Uterus (tissue), 4 donors: ENCODE measurements at places on chromosomes 1 and 21.

DNA sequence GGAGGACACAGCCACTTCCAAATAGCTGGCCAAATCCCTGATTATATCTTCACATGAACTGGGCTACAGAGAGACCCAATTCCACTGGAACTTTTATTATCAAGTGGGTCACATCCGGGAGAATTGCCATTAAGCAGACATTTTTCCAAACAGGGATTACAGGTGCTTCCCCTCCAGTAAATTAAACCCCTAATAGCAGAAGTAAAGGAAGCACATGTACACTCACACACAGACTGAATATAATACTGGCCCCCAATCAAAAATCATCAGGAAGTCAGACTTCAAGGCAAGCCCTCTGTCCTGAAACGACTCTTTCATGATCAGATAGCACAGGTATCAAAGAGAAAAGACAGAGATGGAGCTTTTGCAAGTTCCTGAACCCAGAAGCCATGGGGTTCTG, 118.6 kb upstream of the PPP2R5A start:
- DNase-seq: no peak

DNA sequence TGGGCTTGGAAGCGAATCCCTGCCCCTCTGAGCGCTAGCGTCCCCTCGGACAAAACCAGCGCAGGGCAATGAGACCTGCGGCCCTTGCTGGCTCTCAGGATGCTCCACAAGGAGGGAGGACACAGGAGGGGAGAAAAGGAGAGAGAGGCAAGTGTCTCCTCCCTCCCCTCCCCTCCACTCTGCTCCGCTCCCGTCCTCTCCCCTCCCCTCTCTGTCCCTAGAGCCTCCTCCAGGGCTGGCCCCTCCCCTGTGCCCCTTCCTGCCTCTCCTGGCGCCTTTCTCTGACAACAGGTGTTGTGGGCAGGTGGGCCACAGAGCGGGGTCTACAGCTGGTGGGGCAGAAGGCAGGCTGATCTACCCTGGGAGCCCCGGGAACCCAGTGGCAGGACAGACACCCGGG, 35.2 kb downstream of the TP73 start:
- no peak for DNase-seq

DNA sequence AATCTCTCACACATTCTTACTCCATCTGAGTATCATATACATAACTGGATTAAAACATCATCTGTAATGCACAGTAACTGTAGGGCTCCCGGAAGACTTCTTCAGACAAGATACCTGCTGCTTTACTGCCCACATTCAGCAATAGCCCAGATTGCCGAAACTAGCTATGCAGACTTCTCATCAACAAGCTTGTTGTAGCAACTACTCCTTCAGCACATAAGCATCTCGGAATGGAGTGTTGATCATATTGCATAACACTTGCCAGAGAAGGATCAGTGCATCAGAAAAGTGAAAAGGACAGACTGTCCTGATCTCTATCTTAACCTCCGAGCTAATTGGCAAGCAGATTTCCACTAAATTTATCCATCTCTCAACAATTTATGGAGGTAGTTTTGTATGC, 354.6 kb upstream of the C1orf87 start:
- DNase-seq: no peak

- DNase-seq: no peak
Measured at GRCh38 chr21:15947677-15948076, 217.9 kb downstream of the USP25 start.

DNA sequence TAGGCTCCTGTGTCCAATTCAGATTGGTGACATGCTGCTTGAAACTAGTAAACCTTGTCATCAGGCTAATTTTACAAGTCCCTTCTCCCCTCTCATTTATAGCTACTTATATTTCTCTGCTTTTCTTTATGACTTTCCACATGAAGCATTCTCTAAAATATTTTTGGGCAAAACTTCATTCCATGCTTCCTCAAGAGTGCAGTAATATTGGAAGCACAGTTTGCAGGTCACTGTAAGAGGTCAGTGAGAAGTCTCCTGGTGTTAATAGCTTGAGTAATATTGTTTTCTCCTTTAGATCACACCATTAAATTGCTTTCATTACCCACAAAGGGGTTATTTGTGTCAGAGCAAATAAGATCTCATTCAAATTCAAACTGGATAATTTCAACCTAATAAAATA, 46.6 kb downstream of the LPAR3 start:
- no peak for DNase-seq

- no peak for DNase-seq
Measured at GRCh38 chr1:236851871-236852270, 56.8 kb downstream of the MTR start.

- no peak for DNase-seq
Measured at GRCh38 chr1:243270097-243270864, 14.4 kb downstream of the SDCCAG8 start.

- DNase-seq: no peak
Measured at GRCh38 chr1:40183055-40183710, 22.0 kb downstream of the RLF start.

GRCh38 chr1:46013581-46013980, 118.8 kb downstream of the PIK3R3 start:
- no peak for DNase-seq

- no peak for DNase-seq
Measured at GRCh38 chr1:2402420-2402819, 9.9 kb downstream of the PEX10 start.

DNA sequence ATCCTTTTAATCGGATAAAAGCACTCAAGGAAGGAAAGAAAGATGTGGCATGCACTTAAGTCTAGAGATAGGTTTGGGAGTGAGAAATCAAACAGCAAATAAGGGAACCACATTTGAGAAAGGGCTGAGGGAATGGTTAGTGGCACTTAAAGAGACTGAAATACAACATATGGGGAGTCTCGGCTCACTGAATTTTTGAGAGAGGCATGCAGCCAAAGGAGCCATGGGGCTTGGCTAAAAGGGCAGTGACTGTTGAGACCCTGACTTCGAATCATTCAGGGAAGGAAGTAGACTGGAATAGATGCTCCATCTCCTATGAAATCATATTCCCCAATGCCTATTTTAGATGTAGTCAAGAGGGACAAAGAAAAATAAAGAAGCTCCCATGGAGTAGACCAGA, 58.3 kb upstream of the HAO2 start:
- DNase-seq: no peak

GRCh38 chr1:13662493-13662892, 37.5 kb upstream of the PRDM2 start:
- peak; percentile 53 for DNase-seq

DNA sequence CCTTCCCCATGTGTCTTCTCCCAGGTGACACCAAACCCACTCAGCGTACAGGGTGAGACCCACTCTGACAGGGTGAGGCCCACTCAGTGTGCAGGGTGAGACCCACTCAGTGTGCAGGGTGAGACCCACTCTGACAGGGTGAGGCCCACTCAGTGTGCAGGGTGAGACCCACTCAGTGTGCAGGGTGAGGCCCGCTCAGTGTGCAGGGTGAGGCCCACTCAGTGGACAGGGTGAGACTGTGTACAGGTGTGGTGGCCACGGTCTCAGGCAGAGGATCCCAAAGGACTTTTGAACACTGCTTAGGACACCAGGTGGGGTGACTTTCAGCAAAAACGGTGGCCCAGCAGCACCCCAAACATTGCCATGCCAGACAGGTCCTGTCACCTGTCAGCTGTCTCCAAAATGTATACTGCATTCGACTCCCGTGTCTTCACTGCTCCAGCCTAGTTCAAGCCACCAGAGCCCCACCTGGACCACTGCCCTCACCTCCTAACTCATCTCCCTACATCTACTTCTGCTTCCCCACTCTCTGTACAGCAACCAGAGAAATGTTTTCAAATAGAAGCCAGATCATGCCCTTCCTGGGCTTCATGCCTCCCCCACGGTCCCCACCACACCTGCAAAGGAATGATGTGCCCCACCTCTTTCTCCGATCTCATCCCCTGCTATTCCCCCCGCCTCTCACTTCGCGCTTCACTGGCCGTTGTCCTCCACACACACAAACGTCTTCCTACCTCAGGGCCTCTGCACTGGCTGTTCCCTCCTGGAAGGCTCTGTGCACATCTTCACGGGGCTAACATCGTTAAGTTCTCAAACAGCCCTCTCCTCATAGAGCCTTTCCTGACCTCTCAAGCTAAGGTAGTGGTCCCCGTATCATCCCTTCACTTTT, 52.1 kb downstream of the ACBD3 start:
- peak; percentile 13 for DNase-seq

- DNase-seq: no peak
Measured at GRCh38 chr1:111279144-111279543, 11.5 kb upstream of the CHIA start.

DNA sequence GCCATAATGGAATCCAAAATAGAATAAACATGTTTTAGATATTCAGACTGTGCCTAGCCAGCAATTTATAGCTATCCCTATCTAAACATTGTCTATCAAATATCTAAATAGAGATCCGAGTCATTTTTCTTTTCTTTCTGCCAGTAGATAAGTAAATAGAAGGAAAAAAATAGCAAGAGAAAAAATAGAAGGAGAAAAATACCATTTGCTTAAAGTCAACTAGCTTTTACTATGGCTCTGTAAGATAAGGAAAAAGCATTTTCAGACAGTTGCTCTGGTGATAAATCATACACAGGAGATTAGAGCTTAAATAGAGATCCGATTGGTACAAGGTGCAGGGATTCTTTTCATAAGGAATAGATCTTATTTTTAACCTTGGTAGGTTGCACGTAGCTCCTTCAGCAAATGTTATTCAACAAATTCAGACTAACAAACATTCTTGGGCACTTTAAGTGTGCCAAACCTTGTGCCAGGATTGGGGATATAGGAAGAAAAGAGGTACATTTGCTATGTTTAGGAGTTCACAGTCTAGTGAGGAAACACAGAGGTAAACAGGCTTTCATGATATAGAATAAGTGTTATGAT, 70.1 kb upstream of the CCDC190 start:
- DNase-seq: no peak

GRCh38 chr1:21344098-21344749, 54.0 kb upstream of the ECE1 start:
- no peak for DNase-seq

GRCh38 chr1:95384567-95384966, 150.6 kb downstream of the RWDD3 start:
- no peak for DNase-seq

DNA sequence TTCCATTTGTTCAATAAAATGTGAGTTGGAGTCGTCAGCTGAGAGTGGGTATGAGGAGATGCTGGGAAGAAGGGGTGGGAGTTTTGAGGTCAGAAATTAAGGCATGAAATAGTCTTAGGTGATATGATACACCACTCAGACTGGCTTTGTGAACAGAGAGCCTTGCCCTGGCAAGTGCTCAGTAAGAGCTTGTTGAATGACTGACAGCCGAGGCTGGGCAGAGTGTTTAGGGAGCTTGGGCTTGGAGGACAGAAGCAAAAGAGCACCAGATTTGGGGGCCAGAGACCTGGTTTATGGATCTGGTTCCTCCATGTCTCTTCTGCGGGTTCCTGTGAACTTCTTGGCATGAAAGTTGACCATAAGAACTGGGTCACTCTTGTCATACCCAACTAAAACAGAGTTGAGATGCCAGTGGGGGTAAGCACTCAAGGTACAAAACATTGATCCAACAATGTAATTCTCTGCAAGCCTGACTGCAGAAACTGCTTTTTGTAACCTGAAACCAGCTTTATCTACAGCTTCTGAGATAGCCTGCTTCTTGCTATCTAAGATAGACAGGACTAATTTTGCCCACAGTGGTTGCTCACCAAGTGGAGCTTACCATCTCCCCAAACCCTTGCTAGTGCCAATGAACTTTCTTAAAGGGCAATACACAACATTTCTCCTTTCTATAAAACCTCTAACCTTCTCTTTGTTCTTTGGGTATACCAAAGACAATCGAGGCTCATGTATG, 126.4 kb downstream of the TENT5C start:
- DNase-seq: no peak

- DNase-seq: no peak
Measured at GRCh38 chr1:38744452-38745350, 114.9 kb downstream of the RRAGC start.

DNA sequence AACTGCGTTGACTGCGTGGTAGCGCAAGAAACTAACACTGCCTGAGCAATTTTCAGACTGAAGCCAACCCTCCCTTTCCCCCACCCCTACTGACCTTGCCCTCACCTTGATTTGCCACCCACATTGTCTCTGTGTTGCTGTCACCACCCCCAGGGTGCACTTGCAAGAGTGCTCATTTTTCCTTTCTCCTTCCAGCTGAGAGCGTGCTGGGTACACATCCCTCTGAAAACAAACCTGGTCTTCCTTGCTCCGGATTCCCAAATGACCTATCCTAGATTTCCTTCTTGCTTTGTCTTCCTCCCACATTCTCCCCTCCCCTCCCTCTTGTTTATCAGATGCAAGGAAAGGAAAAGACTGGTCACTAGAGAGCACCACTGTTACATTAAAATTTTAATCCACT, 24.2 kb downstream of the MPZ start:
- DNase-seq: no peak

- no peak for DNase-seq
Measured at GRCh38 chr1:215156232-215156631, 73.7 kb downstream of the KCNK2 start.

GRCh38 chr1:5555853-5556252, 436.4 kb downstream of the NPHP4 start:
- DNase-seq: no peak

- DNase-seq: peak; percentile 56
Measured at GRCh38 chr1:8137481-8138244, 111.6 kb upstream of the ERRFI1 start.
